ENCODE measurements at places on chromosomes 7 and 10.
A peak's percentile ranks its signal among the peaks of the same experiment; 100 is the strongest.

GRCh38 chr10:87861953-87862678 is 1.2 kb downstream of the KLLN start:
- peak; percentile 88 for DNase-seq

- DNase-seq: no peak
Observed at GRCh38 chr10:122068844-122069243, 79.9 kb downstream of the TACC2 start.

DNA sequence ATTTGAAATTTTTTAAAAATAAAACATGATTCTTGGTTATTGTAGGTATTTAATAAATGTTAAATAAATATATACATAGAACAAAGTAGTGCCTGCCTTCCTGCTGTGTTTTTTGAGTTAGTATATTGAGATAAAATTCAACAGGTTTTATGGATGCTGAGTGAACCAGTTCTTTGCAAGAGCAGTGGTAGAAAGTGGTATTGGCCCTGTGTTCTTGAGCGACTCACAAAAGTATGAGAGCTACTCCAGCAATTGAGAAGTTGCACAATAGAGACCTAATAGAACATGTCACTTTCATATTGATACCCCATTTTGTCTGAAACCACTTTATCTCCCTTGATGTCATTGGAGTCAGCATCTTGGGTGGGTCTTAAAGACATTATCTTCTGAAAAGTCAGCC is 32.6 kb upstream of the GJD4 start:
- DNase-seq: no peak

DNA sequence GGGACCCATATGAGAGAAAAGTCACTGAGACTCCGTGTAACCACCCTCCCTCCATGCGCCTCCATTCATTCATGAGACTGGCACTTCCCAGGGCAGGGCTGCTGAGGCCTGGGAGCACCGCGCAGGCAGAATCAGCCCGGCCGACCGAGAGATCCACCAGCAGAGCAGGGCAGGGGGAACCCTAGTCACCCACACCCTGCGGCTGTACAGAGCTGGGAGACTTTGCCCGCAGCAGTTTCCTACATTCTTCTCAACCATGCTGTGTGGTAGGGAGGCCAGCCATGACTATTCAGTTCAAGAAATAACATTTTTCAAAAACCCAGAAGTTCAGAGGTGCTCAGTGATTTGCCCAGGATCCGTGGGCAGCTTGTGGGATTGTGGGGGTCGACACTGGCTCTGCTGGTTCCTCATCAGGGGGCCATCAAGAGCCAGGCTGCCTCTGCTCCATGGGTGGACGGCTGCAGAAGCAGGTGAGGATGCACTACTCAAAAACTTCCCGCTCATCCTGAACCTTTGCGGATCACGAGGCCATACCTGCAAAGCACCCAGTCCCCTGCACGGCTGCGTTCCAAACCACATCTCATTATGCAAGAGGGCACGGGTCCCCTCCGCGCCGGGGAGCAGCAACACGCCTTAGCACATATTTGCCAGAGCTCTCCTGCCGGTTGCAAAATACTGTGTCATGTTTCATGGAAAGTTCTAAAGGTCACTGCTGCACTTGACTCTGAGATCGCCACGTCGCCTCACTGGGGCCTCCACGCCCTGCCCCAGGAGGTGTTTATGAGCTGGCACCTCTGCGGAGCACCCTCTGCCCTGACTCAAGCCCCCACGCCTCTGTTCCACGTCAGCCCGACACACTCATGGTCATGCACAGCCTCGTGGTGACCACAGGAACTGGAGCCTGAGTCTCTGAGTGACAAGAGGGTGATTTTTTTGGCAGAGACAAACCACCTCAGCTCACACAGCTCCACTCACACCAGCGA is 132.0 kb downstream of the PRKAG2 start:
- DNase-seq: no peak

DNA sequence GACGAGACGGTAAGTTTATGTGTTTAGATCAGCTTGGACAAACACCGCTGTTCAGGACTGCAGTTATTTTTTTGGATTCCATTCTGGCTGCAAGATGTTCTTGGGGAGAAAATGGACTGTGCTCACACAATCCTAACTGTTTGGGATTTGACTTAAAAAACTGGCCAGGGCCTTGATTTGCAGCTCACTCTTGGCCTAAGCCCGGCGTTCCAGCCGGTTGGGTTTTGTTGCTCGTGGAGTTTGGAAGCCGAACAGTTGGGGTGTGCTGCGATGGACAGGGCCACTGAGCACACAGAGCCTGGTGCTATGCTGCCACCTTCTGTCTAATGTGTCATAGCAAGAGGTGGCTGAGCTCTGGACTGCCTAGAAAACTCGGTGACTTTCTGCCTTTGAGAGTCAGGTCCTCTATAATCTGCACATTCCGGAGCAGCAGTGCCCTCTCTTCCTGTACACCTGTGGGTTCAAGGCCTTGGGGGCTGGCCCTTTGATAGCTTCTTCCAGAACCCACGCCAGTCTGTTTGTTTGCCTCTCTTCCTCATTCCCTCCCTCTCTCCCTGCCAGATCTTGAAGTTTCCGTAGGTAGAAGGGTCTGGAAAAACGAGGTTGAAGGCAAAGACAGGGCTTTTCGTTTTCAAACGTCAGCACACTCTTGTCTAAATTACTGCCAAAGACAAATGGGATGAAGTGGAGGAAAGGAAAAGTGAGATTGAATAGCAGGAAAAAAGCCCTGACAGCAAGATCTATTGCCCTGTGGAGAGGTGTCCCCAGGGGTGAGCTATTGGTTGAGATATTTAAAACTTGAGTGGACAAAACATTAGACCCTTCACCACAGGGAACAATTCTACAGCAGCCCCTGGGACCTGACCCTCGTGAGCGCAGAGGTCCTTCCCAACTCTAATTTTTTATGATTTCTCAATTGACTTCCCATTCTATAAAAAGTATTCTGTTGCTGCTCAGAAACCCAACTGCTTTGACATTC is 167.5 kb upstream of the HABP2 start:
- peak; percentile 22 for DNase-seq

DNA sequence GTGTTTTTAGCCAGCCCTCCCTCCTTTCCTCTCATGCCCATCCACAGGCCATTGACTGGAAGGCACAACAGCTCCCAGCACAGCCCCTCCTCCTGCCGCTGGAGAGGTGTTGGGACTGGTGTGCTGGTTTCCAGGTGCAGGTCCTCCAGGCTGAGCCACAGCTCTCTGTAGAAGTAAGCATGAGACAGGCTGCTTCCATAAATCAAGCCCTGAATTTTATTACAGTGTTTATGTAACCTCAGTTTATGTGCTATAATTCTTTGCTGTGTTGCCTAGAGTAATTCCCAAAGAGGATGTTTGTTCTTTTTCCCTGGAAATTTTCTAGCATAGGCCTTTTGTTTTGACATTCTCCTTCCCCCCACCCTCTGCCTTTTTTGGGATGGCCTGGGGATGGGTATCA is 445.8 kb downstream of the AUTS2 start:
- no peak for DNase-seq

- no peak for DNase-seq
Observed at GRCh38 chr10:47364366-47364765, 16.2 kb downstream of the RBP3 start.

- DNase-seq: no peak
Observed at GRCh38 chr10:61078542-61079275, 134.7 kb upstream of the RHOBTB1 start.

- no peak for DNase-seq
Observed at GRCh38 chr7:30688718-30689221, 6.5 kb upstream of the CRHR2 start.

Measured in stimulated activated CD8-positive, alpha-beta memory T cell treated with anti-CD3 and anti-CD28 coated beads, Interleukin-7, amount 100 ng/mL, for 1 hour (primary cell).